ENCODE measurements at places on chromosomes 5 and 9.

DNA sequence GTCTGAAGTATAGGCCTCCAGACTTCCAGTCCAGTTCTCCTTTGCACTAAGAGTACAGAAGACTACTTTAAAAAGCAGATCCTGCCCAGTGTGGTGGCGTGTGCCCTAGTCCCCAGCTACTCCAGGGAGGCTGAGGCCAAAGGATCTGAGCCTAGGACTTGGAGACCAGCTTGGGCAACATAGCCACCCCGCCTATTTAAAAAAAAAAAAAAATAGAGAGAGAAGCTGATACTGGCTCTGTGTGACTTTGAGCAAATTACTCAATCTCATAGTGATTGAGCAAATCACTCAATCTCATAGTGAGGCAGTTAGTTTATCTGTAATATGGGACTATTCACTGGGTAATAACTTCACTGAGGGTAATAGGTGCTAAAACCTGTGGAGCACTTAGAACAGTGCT lies 43.6 kb upstream of the KDM4C start:
- no peak for DNase-seq

DNA sequence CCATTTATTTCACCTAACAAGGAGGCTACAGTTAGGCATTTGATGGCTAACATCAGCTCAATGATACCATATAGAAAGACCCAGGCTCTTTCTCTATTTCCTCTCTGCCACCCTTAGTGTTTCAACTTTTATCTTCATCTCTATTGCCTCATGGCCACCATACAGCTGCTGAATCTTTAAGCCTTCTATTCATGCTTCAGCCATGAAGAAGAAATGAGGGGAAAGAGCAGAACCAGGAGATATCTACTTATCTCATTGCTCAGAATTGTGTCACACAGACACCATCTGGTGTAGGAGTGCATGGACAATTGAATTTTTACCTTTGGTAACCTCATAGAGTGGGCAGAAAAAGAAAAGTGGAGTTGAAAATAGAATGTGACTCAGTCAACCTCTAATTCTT lies 6.7 kb downstream of the GAPT start:
- no peak for DNase-seq

DNA sequence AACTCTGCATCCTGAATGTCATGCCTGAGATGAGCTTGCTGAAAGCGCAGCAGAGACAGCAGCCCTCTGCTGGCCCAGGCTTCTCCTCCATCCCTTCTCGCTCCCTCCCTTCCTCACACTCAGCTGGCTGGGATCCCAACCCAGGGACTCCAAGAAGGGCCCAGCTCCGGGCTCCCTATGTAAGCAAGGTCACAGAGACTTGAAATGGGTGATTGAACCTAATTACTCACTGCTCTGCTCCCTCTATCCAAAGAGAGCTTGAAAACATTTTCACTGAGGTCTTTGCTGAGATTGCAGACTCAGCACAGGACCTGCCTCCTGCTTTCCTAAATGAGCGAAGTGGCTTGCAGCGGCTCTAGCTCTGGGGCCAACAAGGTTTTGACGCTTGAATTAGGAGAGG lies 42.8 kb downstream of the RAPGEF1 start:
- no peak for DNase-seq

DNA sequence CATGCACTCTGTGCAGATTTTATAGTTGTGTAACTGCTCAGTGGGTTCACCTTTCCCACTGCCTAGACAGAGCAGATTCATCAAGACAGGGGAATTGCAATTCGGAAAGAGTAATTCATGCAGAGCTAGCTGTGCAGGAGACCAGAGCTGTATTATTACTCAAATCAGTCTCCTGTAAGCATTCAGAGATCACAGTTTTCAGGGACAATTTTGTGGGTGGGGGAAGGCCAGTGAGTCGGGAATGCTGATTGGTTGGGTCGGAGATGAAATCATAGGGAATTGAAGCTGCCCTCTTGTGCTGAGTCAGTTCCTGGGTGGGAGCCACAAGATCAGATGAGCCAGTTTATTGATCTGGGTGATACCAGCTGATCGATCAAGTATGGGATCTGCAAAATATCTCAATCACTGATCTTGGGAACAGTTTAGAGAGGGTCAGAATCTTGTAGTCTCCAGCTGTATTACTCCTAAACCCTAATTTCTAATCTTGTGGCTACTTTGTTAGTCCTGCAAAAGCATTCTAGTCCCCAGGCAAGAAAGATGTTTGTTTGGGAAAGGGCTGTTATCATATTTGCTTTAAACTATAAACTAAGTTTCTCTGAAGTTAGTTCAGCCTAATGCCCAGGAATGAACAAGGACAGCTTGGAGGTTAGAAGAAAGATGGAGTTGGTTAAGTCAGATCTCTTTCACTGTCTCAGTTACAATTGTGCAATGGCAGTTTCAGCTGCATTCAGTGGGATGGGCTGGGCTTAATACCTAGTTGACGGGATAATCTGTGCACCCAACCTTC lies 12.7 kb upstream of the SVEP1 start:
- no peak for DNase-seq

- no peak for DNase-seq
These were observed 365.0 kb upstream of the SEMA6A start for GRCh38 chr5:116939641-116940040.

DNA sequence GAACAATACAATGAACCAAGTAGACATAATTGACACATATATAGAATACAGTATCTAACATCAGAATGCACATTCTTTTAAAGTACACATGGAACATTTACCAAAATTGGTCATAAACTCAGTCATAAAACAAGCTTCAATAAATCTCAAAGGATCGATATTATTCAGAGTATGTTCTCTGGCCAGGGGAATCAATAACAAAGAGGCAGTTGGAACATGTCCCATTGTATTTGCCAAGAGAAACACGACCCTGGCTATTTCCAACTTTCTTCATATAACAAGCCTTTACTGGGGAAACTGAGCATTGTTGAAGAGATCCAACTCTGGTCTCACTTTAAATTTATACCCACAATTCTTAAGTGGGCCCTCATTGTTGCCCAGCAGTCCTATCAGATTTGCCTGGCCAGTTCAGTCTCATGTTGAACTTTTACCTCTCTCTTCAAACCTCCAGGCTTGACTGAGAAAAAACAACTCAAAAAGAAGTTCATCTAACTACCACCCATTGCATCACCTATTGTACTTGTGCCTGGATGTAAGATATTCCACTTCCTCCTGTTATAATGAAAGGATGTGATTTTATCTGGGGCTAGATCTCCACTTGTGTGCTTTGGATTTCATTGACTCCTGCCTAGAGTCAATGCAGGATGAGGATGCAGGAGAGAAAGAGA lies 162.5 kb downstream of the HSPA4 start:
- DNase-seq, result no peak
